ENCODE measurements at places on chromosomes 2 and 18. TPM values are rescaled to one million over a fixed set of nuclear protein-coding genes. Genes with fewer than 3 reads are reported as not detected.

RAD51AP2 gene
- total RNA-seq, result not detected

POMC gene
- total RNA-seq, result 2.2 TPM

ATP5F1A gene
- total RNA-seq, result 236 TPM

RGPD3 gene
- total RNA-seq, result 0.14 TPM

Data from posterior vena cava (tissue), 2 donors.